ENCODE measurements at places on chromosomes 5 and 9.

- peaks cover 14% of the 10 kb centered on the region for H3K4me1 ChIP-seq
- no peak for DNase-seq
- no peaks in the 10 kb centered on the region for H3K27me3 ChIP-seq
- no peaks in the 10 kb centered on the region for H3K36me3 ChIP-seq
- H3K27ac ChIP-seq: peak overlapping the region; percentile 32
Measured at GRCh38 chr5:142053426-142054151, 40.8 kb upstream of the GNPDA1 start.

DNA sequence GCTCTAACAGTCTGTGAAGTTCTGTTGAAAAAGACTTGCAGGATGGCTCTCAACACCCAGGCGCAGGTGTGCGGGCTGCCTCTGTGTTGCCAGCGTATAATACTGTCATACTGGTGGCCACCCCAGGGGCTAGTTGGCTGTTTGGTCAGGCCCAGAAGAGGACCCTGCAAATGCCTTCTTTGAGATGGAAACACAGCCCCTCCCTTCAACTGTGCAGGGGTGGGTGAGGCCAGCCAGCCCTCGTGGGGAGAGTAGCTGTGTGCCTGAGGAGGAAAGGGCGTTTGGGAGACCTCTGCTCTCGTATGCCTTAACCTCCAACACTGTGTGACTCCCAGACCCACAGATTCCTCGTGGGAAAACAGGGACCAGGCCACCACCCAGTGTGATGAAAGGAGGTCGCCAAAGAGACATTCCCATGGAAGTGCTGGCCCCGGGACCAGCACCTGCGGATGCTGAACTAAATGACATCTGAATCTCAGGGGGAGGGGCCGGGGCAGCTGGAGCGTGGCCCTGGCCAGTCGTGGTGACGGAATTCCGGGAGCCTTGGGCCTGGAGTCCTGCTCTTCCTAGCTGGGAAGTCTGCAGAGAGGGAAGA, 11.3 kb upstream of the SCGB3A1 start:
- no peaks in the 10 kb centered on the region for H3K4me1 ChIP-seq
- H3K36me3 ChIP-seq: no peaks in the 10 kb centered on the region
- no peak overlapping the region for H3K4me3 ChIP-seq
- H3K27ac ChIP-seq: no peak overlapping the region

- no peaks in the 10 kb centered on the region for H3K36me3 ChIP-seq
- no peak overlapping the region for H3K27ac ChIP-seq
- H3K27me3 ChIP-seq: no peaks in the 10 kb centered on the region
- no peak for DNase-seq
Measured at GRCh38 chr9:79123415-79123814, 448.4 kb upstream of the TLE4 start.

GRCh38 chr5:90529939-90530677, 724 bp upstream of the LYSMD3 start:
- peaks cover 7% of the 10 kb centered on the region for H3K27me3 ChIP-seq
- no peak for DNase-seq
- H3K36me3 ChIP-seq: no peaks in the 10 kb centered on the region
- H3K27ac ChIP-seq: peak overlapping the region; percentile 88
- peak overlapping the region; percentile 75 for H3K4me3 ChIP-seq
- H3K4me1 ChIP-seq: peaks cover 38% of the 10 kb centered on the region

GRCh38 chr5:110727025-110727314, 499 bp upstream of the TMEM232 start:
- H3K36me3 ChIP-seq: no peaks in the 10 kb centered on the region
- no peak overlapping the region for H3K27ac ChIP-seq
- no peaks in the 10 kb centered on the region for H3K27me3 ChIP-seq
- no peaks in the 10 kb centered on the region for H3K4me1 ChIP-seq
- no peak for DNase-seq

DNA sequence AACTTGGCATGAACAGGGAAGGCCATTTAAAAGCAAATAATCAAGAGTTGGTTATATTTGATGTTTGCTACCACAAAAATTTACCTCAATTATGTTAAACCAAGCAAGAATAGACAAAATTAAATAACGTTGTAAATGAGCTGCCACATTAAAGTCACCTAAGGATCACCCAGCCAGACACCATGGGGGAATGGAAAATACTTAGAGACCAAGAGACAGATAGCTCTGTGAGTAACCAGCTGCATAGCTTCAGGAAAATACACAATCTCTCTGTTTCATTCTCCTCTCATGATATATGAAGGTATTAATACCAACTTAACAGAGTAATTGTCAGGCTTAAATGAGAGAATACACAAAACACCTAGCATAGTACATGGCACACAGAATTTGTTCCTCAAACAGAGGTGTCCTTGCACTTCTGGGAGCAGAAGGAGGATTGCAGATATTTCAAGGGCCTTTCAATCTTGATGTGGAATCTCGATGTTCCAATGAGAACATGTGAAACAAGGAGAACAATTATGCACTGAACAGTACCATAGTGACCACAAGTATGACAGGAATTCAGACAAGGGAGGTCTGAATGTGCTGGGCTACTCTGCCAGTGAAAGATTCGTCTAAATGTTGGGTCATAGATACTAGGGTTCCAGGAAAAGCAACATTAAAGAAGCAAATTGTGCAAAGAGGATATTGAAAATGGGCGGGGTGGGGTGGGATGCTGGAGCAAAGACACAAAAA, 18.6 kb downstream of the JAKMIP2 start:
- no peaks in the 10 kb centered on the region for H3K36me3 ChIP-seq
- no peak for DNase-seq
- H3K4me3 ChIP-seq: no peak overlapping the region
- H3K27me3 ChIP-seq: no peaks in the 10 kb centered on the region
- H3K4me1 ChIP-seq: no peaks in the 10 kb centered on the region
- no peak overlapping the region for H3K27ac ChIP-seq

DNA sequence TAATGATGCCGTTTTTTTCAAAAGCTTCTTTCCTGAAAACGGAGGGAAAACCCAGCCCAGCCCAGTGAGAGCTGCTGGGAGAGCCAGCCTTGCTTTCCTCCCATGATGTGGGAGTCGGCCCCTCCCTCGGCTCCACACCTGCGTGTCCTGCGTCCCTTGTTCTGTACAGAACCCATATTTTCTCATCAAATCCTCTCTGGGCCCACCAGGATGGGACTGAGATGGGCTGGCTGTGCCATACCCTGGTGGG, 8.9 kb downstream of the FLT4 start:
- no peaks in the 10 kb centered on the region for H3K36me3 ChIP-seq
- H3K4me3 ChIP-seq: no peak overlapping the region
- DNase-seq: peak; percentile 64

DNA sequence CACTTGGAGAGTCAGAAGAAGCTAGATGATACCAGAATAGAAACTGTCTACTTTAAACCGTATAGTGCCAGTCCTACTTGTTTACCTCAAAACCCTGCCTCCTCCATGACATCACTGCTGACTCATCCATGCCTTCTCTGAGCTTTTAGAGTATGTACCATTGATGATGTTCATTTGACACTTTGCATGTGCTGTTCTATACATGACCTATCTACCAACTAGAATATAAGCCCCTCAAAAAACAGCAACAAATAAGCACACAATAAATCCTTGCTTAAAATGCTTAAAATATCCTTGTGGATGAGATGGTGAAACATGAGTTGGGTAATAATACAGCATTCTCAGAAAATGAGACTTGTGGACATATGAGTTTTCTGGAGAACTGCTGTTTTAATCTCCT, 2.6 kb downstream of the CTNNAL1 start:
- no peak for DNase-seq
- peaks cover 41% of the 10 kb centered on the region for H3K4me1 ChIP-seq

DNA sequence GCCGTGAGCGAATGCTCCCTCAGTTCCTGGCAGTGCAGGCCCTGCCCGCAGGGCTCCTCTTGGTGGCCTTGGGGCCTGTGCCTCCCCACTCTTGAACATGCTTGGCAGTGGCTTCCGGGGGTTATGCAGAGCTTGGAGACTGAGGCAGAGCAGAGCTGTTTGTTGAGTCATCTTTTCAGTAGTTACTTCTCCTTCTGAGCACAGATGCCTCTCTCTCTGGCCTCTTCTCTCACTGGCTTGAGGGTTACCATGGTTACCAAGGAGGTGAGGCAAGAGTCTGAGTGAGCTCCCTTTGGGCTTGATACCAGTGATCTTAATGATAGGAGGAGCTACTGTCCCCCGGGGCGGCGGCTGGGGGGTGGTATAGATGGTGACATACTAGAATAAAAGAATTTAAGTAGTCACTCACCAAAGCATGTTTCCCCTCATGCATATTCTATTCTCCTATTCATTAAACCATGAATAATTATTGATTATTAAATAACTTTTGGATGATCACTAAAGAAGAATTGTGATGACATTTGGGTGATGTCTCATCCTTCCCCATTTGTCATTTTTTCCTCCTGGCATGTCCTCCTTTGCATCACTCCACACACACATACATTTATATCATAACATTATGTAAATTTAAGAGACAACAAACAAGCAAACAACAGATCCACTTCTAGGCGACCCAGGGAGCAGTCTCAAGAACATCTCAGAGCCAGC, 111.1 kb downstream of the ARHGAP26 start:
- no peaks in the 10 kb centered on the region for H3K4me1 ChIP-seq
- H3K36me3 ChIP-seq: no peaks in the 10 kb centered on the region
- no peak overlapping the region for H3K4me3 ChIP-seq
- DNase-seq: no peak
- H3K27me3 ChIP-seq: no peaks in the 10 kb centered on the region
- no peak overlapping the region for H3K27ac ChIP-seq

- no peaks in the 10 kb centered on the region for H3K36me3 ChIP-seq
- H3K4me3 ChIP-seq: peak overlapping the region; percentile 52
- peaks cover 79% of the 10 kb centered on the region for H3K27me3 ChIP-seq
Measured at GRCh38 chr5:115179030-115179393, 9.3 kb upstream of the TRIM36 start.

DNA sequence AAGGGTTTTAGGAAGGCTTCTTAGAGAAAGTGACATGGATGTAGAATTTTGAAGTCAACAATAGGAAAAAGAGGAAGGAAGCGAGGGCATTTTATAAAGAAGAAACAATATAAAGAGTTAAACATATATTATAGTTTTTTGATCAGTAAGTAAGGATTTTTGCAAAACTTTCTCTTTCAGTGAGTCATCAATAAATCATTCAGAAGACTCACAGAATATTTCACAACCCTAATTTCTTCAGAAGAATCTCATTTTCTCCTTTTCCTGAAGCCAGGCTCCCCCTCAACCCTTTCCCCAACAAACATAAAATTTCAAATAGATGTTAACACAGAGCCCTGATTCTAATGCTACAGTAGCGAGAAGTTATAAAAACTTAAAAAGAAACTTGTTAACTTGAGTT, 4.3 kb upstream of the COX7C start:
- DNase-seq: no peak
- no peak overlapping the region for H3K4me3 ChIP-seq
- no peaks in the 10 kb centered on the region for H3K36me3 ChIP-seq

DNA sequence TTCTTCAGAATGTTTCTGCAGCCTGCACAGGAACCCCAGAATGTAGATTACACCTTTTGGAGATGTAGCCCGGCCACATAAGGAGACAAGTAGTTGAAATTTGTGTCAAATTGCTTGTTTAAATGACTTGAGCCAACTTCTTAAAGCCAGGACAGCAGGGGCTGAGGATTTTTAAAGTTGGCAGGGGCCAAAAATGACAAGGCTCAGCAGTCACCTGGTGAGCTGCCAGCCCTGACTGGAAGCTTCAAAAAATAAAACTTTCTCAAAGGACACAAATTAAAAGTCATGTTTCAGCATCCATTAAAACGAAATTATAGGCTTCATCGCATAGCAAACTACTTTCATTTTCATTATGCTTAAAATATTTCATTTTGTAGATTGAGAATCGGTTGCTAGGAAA, 340.3 kb upstream of the WWC1 start:
- H3K27ac ChIP-seq: no peak overlapping the region
- H3K36me3 ChIP-seq: no peaks in the 10 kb centered on the region
- H3K27me3 ChIP-seq: no peaks in the 10 kb centered on the region
- no peak overlapping the region for H3K4me3 ChIP-seq
- H3K4me1 ChIP-seq: peaks cover 16% of the 10 kb centered on the region

GRCh38 chr5:657570-657969, 35.6 kb downstream of the TPPP start:
- DNase-seq: peak; percentile 37
- peaks cover 36% of the 10 kb centered on the region for H3K36me3 ChIP-seq
- H3K27ac ChIP-seq: no peak overlapping the region

DNA sequence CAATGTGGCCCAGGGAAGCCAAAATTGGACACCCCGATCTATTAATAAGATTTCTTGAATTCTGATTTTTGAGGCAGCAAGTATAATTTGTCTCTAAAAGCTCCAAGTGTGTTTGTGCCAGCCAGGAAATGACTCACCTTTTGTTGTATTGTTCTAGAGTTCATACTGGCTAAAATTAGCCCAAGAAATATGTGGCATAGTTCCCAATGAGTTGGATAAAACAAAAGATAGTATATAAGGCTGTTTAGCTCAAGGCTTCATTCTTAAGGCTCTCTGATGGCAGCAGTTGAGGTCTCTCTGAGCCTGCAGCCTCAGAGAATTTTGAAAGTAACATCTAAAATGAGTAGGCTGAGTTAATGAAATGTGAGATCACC, 21.6 kb downstream of the HMGXB3 start:
- H3K27me3 ChIP-seq: no peaks in the 10 kb centered on the region
- H3K27ac ChIP-seq: peak overlapping the region; percentile 30
- no peak overlapping the region for H3K4me3 ChIP-seq
- H3K36me3 ChIP-seq: peaks cover 78% of the 10 kb centered on the region
- peaks cover 24% of the 10 kb centered on the region for H3K4me1 ChIP-seq

DNA sequence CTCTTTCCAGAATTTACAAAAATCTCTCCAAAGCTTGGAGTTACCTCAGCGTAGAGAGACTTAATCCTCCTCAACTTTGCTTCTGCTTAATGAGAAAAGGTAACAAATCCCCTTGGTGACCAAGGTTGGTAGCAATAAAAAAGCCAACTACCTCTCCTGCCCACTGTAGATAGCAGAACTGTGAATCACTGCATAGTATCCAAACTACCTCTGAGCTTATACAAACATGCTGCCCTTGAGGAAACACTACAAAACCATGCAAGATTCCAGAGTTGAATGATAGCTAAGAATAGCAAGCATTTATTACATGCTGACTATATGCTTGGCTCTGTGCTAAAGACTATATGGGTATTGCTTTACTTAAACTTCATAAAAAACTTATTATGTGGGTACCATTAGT, 2.8 kb upstream of the ADAMTS12 start:
- no peak for DNase-seq
- H3K36me3 ChIP-seq: no peaks in the 10 kb centered on the region
- H3K27me3 ChIP-seq: peaks cover 30% of the 10 kb centered on the region

- no peaks in the 10 kb centered on the region for H3K4me1 ChIP-seq
- no peaks in the 10 kb centered on the region for H3K36me3 ChIP-seq
- no peak overlapping the region for H3K4me3 ChIP-seq
Measured at GRCh38 chr5:37575541-37576489, 196.7 kb downstream of the WDR70 start.

- no peak for DNase-seq
- no peaks in the 10 kb centered on the region for H3K36me3 ChIP-seq
Measured at GRCh38 chr5:123047706-123048105, 11.2 kb upstream of the PPIC start.

DNA sequence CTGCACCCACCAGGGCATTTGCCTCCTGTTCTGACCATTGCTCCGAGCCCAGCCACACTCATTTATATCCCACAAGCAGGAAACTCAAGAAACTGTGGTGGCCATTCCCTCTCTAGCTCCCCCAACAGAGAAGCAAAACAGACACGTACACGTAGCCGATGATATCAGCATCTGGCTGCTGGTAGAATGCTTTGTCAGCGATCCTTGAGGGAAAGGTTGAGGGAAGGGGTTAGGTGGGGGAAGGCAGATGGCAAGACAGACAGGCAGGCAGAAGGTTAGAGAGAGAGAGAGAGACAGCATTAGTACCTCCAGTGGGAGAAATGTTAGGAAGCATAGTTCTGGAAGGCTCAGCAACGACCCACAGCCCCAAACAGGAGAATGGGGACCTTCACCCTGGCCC, 7.8 kb downstream of the HIGD2A start:
- peaks cover 64% of the 10 kb centered on the region for H3K36me3 ChIP-seq
- no peak overlapping the region for H3K4me3 ChIP-seq
- peaks cover 22% of the 10 kb centered on the region for H3K4me1 ChIP-seq
- DNase-seq: no peak
- H3K27me3 ChIP-seq: no peaks in the 10 kb centered on the region
